ENCODE measurements at places on chromosomes 5 and 9.

GRCh38 chr9:6410633-6411032 is 2.4 kb upstream of the UHRF2 start:
- no peak for DNase-seq

DNA sequence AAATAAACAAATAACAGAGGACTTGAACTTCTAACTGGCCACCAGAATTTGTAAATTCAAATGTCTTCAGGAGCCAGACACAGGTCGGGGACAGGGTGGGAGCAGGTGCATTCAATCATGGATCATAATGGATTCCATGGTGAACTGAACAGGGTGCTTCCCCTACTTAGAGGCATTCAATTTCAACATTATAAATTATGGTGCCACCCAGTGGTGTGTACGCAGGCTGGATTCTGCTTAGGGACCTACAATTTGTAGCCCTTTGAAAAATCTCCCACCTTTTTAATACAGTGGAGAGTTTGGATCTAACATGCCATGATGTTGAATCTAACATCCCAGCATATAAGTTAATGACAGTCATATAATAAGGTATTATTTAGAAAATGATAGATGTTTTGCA is 22.3 kb downstream of the KLF9 start:
- no peak for DNase-seq

GRCh38 chr9:32351845-32352244 is 32.6 kb upstream of the ACO1 start:
- DNase-seq = no peak

DNA sequence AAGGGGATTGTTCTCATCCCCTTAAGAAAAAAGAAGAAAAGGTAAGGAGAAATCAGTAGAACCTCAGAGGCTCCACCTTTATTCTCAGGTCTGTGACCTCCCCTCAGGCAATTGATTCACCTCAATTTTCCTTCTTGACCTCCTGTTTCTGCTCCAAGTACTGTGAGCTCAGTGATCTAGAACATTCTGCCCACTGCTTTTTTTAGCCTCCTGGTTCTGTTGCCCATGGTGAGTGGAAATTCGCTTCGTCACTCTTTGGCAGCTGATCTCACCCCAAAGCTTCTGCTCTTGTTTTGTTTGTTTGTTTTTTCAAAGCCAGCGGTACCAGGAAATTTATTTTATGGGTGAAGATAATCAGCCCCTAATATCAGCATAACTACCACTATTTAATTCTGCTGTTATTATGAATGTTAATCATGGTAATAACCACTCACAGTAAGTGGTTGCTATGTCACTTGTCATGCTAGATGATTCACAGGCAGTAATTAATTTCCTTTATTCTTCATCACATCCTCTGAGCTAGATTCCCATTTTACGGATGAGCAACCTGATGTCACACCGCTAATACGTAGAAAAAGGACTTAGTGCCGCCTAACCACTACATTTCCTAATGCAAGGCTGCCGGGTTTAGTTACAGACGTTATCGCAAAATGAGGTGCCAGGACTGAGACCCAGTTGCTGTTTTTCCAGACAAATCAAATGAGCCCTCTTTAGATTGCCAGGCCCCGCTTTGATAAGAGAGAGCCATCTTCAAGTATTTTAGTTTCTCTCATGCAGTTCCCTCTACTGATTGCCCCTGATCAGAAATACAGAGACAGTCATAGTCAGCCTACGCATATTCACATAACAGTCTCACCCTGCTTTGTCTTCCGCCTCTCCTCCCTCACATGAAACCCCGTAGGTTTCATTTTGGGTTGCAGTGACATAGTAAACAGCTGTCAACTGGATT is 78.2 kb downstream of the CYFIP2 start:
- DNase-seq = no peak

- DNase-seq = no peak
Observed at GRCh38 chr5:26856238-26856637, 182.1 kb downstream of the CDH9 start.

DNA sequence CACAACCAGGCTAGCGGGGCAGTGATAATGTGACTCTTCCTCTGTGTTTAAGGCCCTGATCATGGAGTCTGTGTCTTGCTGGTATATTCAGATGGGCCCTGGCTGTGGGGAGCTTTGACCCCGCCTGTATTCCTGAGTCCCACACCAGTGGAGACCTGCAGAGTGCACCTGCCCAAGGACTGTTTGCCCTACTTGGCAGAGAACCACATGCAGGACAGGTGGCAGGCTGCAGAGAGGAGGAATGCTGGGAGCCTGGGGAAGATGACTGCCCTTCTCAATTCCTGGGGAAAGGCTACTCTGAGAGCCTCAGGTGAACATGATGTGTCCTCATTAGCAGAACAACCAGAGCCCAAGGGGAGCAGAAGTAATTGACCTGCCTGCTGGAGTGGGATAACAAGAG is 36.2 kb downstream of the IARS1 start:
- no peak for DNase-seq

DNA sequence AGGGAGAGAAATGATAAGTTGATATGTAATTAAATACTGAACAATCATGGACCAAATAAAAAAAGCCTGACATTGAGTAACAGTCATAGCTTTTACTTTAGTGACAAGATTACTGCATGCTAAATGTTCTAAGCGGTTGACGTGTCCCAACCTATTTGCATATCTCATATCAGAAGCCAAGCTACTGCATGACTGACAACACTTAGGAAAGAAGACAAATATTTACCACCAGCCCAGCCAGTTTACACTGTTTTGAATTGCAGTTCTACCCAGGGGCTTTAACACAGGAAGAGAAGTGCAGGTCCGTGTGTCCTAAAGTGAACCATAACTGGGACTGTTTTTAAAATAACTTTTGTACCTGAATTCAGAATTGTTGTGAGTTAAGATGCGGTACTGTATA is 219.9 kb downstream of the PRDM9 start:
- DNase-seq = no peak

GRCh38 chr9:114146735-114147134 is 8.6 kb upstream of the COL27A1 start:
- no peak for DNase-seq
